ENCODE measurements at places on chromosomes 12 and 14.
A peak's percentile ranks its signal among the peaks of the same experiment; 100 is the strongest.

GRCh38 chr12:124006085-124006845 is 33.2 kb downstream of the ZNF664 start:
- DNase-seq, result no peak

GRCh38 chr14:68418174-68419118 is 374.4 kb downstream of the ZFP36L1 start:
- no peak for DNase-seq

GRCh38 chr14:85359505-85359904 is 170.4 kb upstream of the FLRT2 start:
- DNase-seq, result no peak

DNA sequence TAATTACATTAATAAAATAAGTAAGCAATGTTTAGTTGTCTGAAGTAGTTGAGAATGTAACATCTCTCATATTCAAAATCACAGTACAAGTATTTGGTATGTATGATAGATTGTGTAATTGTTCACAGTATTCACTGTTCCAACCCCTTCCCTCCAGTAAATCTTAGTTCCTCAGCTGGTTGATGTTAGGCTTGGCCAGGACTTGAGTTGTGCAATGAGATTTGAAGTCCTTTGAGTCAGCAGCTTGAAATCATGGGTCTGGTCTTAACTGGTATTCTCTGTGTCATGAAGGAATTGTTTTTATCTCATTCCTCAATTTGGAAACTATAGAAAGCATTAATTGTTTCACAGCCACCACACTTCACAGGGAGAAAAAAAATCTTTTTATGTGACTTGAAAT is 477.1 kb downstream of the FSCB start:
- DNase-seq, result no peak

- no peak for DNase-seq
Observed at GRCh38 chr12:107503129-107503855, 182.3 kb upstream of the PWP1 start.

DNA sequence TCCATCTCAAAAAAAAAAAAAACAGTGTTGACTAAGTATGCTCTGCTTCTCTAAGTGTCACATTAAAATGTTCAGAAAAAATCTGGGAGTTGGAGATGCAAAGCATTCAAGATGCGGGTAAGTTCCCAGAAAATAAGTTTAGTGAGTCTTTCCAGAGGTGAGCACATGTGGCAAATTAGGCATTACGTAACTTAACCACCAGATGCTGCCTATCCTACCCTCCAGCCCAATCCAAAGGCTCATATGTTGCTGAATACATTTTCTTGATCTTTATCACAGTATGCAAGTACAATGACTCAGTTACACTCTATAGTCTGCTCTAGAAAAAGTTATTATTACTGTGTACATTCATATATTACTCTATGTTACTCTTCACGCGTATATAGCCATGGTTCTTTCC is 3.6 kb downstream of the SLC2A14 start:
- no peak for DNase-seq

- DNase-seq, result no peak
Observed at GRCh38 chr14:104284636-104285507, 146.5 kb downstream of the KIF26A start.

DNA sequence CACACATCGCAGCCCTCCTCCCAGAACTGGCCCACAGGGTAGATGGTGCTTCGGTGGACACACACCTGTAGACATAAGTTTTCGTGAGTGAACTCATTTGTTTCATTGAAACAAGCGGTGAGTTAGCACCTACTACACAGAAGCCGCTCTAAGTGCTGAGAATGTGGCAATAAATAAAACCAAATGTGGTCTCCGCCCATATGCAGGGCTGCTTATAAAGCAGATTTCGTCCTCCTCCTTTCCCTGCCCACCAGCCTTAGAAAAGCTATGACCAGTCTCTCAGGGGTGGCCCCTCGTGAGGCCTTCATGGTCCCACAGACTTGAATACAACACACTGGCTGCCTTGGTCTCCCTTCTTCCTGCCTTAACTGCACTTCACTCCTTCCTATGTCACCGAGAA is 31.1 kb upstream of the ANO2 start:
- DNase-seq, result no peak

DNA sequence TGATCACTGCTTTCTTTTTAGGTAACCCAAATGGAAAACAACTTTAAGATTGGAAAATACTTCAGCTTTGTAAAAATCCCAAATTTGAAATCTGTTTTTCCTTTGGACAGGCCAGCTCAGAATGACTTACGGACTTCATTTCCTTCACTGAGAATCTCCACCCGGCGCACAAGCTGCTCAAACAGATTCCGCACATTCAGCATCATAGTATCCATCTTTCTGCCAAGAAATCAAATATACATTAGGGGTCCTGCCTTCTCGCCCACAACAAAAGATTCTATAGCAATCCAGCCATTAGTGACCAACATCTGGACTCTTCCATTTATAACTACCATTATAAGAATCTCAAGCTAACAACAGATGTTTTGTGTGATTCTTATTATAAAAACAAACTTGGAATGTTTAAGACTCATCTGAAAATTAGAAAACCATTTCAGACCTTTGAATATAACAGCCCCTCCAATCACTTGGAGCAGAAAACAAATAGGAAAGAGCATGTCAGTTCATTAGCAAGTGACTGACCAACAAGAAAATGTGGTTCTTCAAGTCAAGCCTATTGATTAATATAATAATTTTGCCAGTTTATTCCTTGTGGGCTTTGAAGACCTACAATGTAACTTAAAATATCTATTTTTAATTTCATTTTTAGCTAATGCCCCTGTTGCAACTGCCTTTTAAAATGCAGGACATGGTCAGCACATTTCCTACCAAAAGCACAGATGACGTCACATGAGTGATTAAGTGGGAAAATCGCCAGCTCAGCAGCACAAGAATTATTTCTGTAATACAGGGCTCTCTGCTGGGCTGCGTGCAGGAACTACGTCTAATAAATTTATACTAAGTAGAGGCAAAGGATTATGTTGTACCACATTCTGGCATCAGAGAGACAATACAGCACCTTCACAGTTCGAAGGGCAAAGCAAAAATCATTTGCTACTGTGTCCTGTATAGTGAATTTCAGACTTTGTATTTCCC is 8.5 kb downstream of the RACGAP1 start:
- DNase-seq, result no peak

GRCh38 chr12:203074-203461 is 10.9 kb downstream of the SLC6A12 start:
- DNase-seq, result no peak

GRCh38 chr14:76292561-76292960 is 83.4 kb upstream of the ESRRB start:
- DNase-seq, result no peak

- DNase-seq, result no peak
Observed at GRCh38 chr14:90556666-90557450, 160.0 kb downstream of the CALM1 start.

DNA sequence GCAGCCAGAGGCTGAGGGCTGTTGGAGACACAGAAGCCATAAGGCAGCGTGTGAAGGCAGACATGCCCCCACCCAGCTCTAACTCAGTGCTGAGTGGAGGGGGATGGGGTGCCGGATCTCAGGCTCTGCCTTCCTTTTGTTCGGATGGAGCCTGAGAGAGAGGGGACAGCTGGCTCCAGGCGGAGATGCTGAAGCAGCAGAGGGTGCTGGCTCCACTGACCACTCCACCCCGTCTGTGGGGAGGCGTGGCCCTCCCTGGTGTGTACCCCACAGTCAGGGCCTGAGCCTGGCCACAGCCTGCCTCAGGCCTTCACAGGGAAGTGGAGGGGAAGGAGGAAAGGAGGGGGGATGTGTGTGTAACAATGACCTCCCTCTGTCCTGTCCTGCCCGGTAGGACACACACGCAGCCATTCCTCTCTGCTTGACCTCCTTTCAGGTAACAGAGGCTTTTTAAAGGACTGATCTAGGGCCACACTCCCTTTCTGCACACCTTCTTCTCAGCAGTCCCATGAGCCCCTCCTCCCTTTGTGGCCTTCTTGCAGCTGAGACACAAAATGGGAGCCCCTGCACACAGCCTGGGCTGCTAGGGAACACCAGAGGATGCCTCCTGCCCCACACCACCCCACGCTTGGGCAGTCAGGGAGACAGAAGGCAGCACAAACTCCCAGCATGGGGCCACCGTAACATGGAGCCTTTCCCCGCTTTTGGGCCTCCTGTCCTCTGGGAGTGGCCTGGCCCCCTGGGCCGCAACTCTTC is 9.6 kb upstream of the ENDOU start:
- no peak for DNase-seq

GRCh38 chr12:132711080-132711843 is 620 bp downstream of the PGAM5 start:
- peak; percentile 27 for DNase-seq

GRCh38 chr12:56223571-56224101 is 506 bp upstream of the NABP2 start:
- peak; percentile 54 for DNase-seq

- DNase-seq, result no peak
Observed at GRCh38 chr14:42687421-42687820, 1080.7 kb downstream of the LRFN5 start.

- no peak for DNase-seq
Observed at GRCh38 chr14:25247609-25248008, 197.7 kb upstream of the STXBP6 start.

DNA sequence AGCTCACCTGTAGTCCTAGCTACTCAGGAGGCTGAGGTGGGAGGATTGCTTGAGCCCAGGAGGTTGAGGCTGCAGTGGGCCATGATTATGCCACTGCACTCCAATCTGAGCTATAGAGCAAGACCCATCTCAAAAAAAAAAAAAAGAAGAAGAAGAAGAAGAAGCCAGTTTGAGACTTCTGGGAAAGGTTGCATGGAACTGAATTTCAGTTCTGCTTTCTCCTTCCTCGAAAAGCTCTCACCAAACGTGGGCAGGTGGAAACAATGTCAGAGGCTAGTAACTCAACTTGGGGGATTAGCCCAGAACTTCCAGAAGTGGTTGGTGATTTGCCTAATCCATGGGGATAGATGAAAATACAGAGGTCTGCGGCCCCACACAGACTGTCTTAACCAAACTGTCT is 18.7 kb downstream of the FLVCR2 start:
- DNase-seq, result no peak

DNA sequence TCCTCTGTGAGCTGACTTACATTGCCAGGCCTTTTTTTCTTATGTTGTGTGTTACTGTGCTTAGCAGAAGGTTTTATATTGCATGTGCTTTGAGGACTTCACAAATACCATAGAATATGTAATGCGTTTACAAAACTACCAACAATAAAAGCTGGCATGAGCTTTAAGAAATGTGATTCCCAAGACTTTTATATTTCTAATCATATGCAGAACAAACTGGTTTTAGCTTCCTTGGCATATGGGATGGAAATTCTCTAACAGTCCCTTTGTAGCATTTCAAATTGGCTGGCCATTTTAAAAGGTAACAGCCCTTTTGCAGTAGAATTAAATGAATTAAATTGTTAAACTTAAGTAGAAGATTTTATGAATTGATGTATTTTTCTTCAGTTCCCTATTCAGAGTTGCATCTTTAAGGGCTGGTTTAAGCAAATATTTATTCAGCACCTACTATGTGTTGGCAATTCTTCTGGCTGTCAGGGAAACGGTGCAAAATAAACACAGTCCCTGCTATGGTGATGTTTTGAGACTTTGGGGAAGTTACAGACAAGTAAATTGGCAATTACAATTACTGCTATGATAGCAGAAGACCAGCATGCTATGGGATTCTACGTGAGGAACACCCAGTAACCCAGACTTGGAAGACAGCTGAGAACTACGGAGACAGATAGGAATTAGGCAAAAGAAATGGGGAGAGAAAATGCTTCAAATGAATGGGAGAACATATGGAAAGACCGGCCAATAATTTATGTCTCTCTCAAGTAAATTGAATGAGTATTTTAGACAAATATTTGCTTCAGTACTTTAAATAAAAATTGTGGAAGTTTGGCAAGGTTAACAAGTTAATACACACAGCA is 446.4 kb downstream of the EGLN3 start:
- no peak for DNase-seq

- no peak for DNase-seq
Observed at GRCh38 chr12:82964446-82964845, 277.7 kb downstream of the TMTC2 start.

DNA sequence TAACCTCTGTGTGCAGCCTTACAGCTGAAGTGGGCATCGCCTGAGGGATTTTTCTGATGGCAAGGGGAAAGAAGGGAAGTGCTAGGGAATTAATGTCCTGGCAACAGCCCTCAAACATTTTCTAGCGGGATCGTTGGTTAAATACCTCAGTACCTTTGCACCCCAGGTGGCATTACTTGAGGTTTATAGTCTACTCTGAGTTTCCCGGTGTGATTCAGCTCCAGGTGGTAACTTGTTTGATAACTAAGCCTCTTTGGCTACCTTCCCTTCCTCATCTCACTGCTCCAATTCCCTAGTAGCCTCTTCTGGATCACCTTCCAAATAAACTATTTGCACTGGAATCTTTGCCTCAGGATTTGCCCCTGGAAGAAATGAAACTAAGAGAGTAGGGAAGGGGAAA is 237.0 kb upstream of the SSTR1 start:
- no peak for DNase-seq

GRCh38 chr12:46110928-46111699 is 120.7 kb upstream of the SCAF11 start:
- no peak for DNase-seq

- peak; percentile 78 for DNase-seq
Observed at GRCh38 chr14:104882325-104882973, 17.4 kb downstream of the CEP170B start.

DNA sequence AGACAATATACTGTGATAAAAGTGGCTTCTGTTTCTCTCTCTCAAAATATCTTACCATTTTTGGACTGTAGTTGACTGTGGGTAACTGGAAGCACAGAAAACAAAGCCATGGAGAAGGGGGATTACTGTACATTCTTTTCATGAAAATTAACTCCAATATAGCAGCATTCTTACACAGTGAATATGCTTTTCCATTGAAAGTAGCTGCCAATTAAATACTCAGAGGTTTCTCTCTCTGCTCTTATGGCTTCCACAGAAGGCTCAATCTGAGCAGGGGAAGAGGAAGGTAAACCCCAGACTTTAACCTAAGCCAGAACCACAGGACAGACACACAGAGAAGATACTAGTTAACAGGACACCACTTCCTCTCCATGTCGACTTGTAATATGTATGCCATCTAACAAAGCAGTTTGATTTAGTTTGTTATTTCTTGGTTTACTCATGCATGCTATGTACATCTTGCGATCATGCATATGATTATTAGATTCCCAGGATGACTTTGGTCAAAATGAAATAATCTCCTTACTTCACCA is 150.2 kb downstream of the SSPN start:
- DNase-seq, result no peak

- no peak for DNase-seq
Observed at GRCh38 chr12:17062267-17063036, 456.5 kb upstream of the LMO3 start.

- no peak for DNase-seq
Observed at GRCh38 chr14:51035611-51036192, 59.2 kb downstream of the TRIM9 start.

Data from NCI-H510A (cell line).